ENCODE measurements at places on chromosomes 7 and 10.
A peak's percentile ranks its signal among the peaks of the same experiment; 100 is the strongest.

GRCh38 chr10:28951484-28951883 lies 274.2 kb downstream of the BAMBI start:
- H3K4me3 ChIP-seq, result no peak overlapping the region
- peaks cover 13% of the 10 kb centered on the region for H3K27me3 ChIP-seq
- no peaks in the 10 kb centered on the region for H3K4me1 ChIP-seq
- no peaks in the 10 kb centered on the region for H3K36me3 ChIP-seq
- H3K27ac ChIP-seq, result no peak overlapping the region

- H3K27ac ChIP-seq, result no peak overlapping the region
- DNase-seq, result no peak
- H3K4me1 ChIP-seq, result no peaks in the 10 kb centered on the region
- H3K4me3 ChIP-seq, result no peak overlapping the region
Observed at GRCh38 chr7:134561-135256, 57.7 kb upstream of the FAM20C start.

- H3K4me3 ChIP-seq, result no peak overlapping the region
- H3K27me3 ChIP-seq, result no peaks in the 10 kb centered on the region
- no peaks in the 10 kb centered on the region for H3K36me3 ChIP-seq
- no peak overlapping the region for H3K27ac ChIP-seq
- DNase-seq, result no peak
- H3K4me1 ChIP-seq, result peaks cover 30% of the 10 kb centered on the region
Observed at GRCh38 chr10:17146892-17147291, 17.3 kb upstream of the CUBN start.

GRCh38 chr10:129467359-129468064 lies 471 bp downstream of the MGMT start:
- peak overlapping the region; percentile 91 for H3K4me3 ChIP-seq
- peak overlapping the region; percentile 73 for H3K27ac ChIP-seq
- DNase-seq, result no peak
- H3K4me1 ChIP-seq, result peaks cover 17% of the 10 kb centered on the region
- H3K36me3 ChIP-seq, result no peaks in the 10 kb centered on the region
- no peaks in the 10 kb centered on the region for H3K27me3 ChIP-seq

- no peaks in the 10 kb centered on the region for H3K4me1 ChIP-seq
- H3K36me3 ChIP-seq, result no peaks in the 10 kb centered on the region
- no peak overlapping the region for H3K4me3 ChIP-seq
- no peaks in the 10 kb centered on the region for H3K27me3 ChIP-seq
- peak; percentile 9 for DNase-seq
Observed at GRCh38 chr10:102347236-102347828, 48.2 kb upstream of the NFKB2 start.

DNA sequence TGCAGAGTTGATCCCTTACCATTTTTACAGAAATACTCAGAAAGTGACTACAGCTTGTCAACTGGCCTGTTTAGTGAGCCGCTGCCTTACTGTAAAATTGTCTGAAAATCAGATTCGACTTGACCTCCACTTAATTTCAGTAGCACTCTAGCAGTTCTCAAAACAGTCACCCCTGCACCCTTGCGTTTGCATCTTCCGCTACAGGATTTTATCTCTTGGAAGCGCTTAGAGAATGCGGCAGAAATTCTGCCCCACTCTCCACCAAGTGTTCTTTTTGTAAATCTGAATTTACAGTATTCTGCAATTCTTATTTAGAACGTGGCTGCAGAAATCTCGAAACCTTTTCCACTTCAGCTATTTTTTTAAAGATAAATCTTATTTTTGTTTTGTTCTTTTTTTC lies 1.9 kb upstream of the TWIST1 start:
- H3K4me1 ChIP-seq, result peaks cover 6% of the 10 kb centered on the region
- H3K27me3 ChIP-seq, result peaks cover 54% of the 10 kb centered on the region
- H3K27ac ChIP-seq, result no peak overlapping the region
- no peak overlapping the region for H3K4me3 ChIP-seq
- DNase-seq, result no peak

- H3K4me3 ChIP-seq, result no peak overlapping the region
- H3K27ac ChIP-seq, result no peak overlapping the region
Observed at GRCh38 chr7:42107484-42108240, 129.3 kb downstream of the GLI3 start.

- H3K4me3 ChIP-seq, result no peak overlapping the region
- H3K27ac ChIP-seq, result no peak overlapping the region
- no peaks in the 10 kb centered on the region for H3K27me3 ChIP-seq
- no peaks in the 10 kb centered on the region for H3K36me3 ChIP-seq
Observed at GRCh38 chr7:77657427-77658224, 38.6 kb upstream of the RSBN1L start.

GRCh38 chr7:127782654-127783559 lies 130.9 kb downstream of the SND1 start:
- H3K4me3 ChIP-seq, result no peak overlapping the region
- H3K4me1 ChIP-seq, result peaks cover 16% of the 10 kb centered on the region
- H3K27ac ChIP-seq, result no peak overlapping the region
- peaks cover 2% of the 10 kb centered on the region for H3K36me3 ChIP-seq

DNA sequence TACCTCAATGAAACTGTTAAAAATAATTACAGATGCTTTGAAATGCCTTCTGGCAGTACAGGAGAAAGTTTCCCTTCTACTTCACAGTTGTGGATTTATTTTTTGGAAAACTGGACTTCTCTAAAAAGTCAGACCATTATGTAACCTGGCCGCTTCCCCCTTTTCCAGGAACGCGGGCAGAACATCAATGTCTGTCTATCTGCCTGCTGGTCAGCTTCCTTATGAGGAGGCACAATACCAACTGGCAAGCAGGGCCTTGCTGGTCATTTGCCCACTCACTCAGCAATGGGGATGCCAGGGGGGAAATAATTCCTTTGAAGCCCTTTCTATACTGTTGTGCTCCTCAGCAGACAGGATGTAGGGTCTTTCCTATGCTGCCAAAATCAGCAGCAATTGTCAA lies 22.5 kb upstream of the ADRB1 start:
- H3K27ac ChIP-seq, result no peak overlapping the region
- peaks cover 27% of the 10 kb centered on the region for H3K4me1 ChIP-seq
- no peak for DNase-seq
- no peak overlapping the region for H3K4me3 ChIP-seq
- H3K27me3 ChIP-seq, result peaks cover 38% of the 10 kb centered on the region

- no peak for DNase-seq
- H3K27ac ChIP-seq, result no peak overlapping the region
- H3K27me3 ChIP-seq, result no peaks in the 10 kb centered on the region
- peaks cover 2% of the 10 kb centered on the region for H3K36me3 ChIP-seq
- H3K4me1 ChIP-seq, result peaks cover 28% of the 10 kb centered on the region
- H3K4me3 ChIP-seq, result no peak overlapping the region
Observed at GRCh38 chr7:28130277-28130676, 50.3 kb downstream of the JAZF1 start.

DNA sequence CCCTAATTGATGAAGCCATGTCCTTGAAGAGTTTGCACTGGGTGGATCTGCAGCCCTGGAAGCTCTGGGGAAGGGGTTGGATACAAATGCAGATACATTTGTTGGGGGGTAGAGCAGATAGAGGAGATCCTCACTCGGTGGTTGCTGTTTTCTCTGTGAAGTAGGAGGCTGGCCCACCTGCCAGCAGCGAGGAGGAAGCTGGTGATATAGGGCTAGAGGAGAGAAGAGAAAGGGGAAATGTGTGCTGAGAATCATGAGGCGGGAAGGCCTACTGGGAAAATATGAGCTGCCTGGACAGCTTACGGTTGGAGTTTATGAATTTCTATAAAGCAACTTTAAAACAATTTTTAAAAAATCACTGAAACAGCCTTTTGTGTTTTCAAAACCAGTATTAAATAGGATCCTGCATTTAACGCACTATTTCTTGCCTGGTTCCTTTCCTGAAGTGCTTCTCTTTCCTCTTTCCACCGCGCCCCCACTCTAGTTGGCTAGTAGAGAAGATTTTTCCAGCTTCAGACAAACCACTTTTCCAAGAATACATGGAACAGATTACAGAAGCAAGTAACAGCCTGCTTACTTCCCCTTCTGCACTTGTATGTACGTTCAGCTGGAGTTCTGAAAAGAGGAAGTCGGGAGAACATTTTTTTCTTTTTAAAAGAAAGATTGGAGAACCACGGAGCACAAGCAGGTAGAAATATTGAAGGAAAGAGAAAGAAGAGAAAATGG lies 100.6 kb upstream of the GLCCI1 start:
- no peaks in the 10 kb centered on the region for H3K36me3 ChIP-seq
- DNase-seq, result no peak
- H3K27ac ChIP-seq, result no peak overlapping the region

DNA sequence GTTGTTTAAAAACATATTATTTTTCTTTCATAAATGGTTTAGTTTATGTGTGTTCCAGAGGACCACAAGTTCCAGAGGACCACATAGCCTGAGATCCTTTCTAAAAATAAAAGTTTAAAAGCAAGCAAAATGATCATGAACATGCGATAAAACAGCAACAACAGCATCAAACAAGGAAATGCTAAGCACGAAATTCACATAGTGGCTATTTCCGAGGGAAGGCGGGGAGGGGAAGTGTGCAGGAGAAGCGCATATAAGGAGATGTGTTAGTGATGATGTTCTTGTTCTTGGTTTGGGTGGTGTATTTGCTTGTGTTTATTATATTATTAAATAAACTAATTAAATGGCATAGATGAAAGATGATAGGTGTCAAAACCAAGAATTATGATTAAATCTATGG lies 1.2 kb downstream of the TBATA start:
- H3K4me3 ChIP-seq, result no peak overlapping the region
- peaks cover 9% of the 10 kb centered on the region for H3K27me3 ChIP-seq
- H3K36me3 ChIP-seq, result no peaks in the 10 kb centered on the region
- peaks cover 17% of the 10 kb centered on the region for H3K4me1 ChIP-seq
- no peak overlapping the region for H3K27ac ChIP-seq

DNA sequence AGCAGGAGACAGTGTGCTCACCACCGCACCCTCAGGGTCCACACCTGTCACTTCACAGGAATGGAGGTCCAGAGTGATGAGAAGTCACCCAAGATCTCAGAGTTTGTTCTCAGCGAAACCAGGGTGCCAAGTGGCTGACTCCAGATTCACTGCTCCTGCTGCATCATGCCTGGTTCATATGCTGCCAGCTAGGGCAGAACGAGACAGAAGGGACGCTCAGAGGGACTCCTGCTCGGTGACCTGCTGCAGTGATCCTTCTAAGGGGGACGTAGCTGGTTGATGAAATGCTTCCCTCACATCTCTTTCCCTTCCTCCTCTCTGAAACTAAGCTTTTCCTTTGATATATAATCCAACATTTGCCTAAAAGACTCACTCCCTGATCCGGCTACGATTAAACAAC lies 248.5 kb downstream of the SFMBT2 start:
- peaks cover 30% of the 10 kb centered on the region for H3K4me1 ChIP-seq

DNA sequence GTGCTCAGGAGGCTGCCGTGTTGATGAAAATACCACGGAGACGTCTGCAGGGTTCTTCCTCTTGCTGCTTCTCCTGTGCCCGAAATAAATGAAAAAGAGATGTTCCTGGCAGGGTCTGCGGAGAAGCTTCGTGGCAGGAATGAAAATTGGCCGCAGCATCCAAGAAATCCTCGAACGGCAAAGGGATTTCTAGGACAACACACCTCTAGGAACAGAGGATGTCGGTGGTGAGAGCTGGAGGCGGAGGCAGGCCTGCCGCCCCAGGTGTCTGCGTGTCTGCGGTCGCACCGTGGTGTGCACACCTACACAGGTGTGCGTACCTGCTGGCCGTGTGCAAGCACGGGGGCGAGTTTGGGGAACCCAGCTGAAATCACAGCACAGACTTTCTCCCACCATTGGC lies 43.4 kb downstream of the TMEM130 start:
- no peaks in the 10 kb centered on the region for H3K36me3 ChIP-seq
- H3K27ac ChIP-seq, result no peak overlapping the region
- H3K27me3 ChIP-seq, result peaks cover 5% of the 10 kb centered on the region
- H3K4me3 ChIP-seq, result no peak overlapping the region
- H3K4me1 ChIP-seq, result no peaks in the 10 kb centered on the region

GRCh38 chr7:12385364-12385786 lies 18.3 kb downstream of the VWDE start:
- H3K4me1 ChIP-seq, result no peaks in the 10 kb centered on the region
- DNase-seq, result no peak
- no peaks in the 10 kb centered on the region for H3K27me3 ChIP-seq
- H3K36me3 ChIP-seq, result no peaks in the 10 kb centered on the region

- no peaks in the 10 kb centered on the region for H3K36me3 ChIP-seq
- H3K27ac ChIP-seq, result peak overlapping the region; percentile 95
- peaks cover 6% of the 10 kb centered on the region for H3K27me3 ChIP-seq
- peak overlapping the region; percentile 75 for H3K4me3 ChIP-seq
- H3K4me1 ChIP-seq, result peaks cover 88% of the 10 kb centered on the region
- DNase-seq, result peak; percentile 58
Observed at GRCh38 chr10:8137272-8137681, 82.8 kb downstream of the GATA3 start.

DNA sequence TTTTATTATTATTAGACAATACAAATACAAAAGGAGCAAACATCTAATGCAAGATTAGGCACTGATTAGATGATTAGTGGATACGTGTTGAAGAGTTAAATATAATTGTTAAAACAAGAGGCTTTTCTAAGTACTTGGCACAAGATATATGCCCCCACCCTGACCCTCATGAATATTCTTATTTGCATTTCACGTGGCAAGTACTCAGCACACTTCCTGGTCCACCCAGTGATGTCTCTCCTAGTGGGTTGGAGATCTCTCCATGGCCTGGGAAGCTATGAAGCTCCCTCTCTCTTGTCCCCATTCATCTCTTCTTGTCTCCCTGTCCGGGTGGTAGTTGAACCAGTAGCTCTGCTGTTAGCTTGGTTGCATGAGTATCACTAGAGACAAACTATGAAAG lies 375.3 kb downstream of the ADRA2A start:
- H3K4me1 ChIP-seq, result no peaks in the 10 kb centered on the region
- peaks cover 8% of the 10 kb centered on the region for H3K27me3 ChIP-seq
- no peak for DNase-seq
- H3K4me3 ChIP-seq, result no peak overlapping the region
- H3K36me3 ChIP-seq, result no peaks in the 10 kb centered on the region
- H3K27ac ChIP-seq, result no peak overlapping the region

GRCh38 chr7:104272767-104273384 lies 55.5 kb upstream of the LHFPL3 start:
- DNase-seq, result no peak
- H3K36me3 ChIP-seq, result no peaks in the 10 kb centered on the region
- H3K4me1 ChIP-seq, result no peaks in the 10 kb centered on the region
- no peak overlapping the region for H3K27ac ChIP-seq
- peaks cover 24% of the 10 kb centered on the region for H3K27me3 ChIP-seq

- no peak for DNase-seq
- H3K27ac ChIP-seq, result no peak overlapping the region
- no peaks in the 10 kb centered on the region for H3K36me3 ChIP-seq
- H3K27me3 ChIP-seq, result peaks cover 34% of the 10 kb centered on the region
- no peaks in the 10 kb centered on the region for H3K4me1 ChIP-seq
Observed at GRCh38 chr7:23220690-23221305, 25.8 kb upstream of the GPNMB start.

DNA sequence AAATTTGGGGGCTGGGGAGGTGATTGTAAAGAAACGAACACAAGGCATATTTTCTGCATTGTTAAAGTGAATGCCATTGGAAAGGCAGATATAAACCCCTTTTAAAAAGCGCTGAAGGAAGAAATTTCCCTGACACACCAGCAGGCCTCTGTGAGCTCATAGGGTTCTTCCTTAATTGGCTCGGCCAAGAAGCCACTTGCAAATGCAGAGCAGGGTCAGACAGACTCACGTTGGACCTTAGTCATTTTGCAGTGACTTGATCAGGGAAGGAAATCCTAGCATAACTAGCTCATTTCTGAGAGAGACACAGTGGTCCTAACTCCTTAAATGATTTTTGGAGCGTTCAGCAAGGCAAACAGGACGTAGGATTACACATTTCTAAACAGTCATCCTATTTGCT lies 1461.4 kb downstream of the GATA3 start:
- DNase-seq, result no peak
- H3K4me3 ChIP-seq, result no peak overlapping the region
- no peak overlapping the region for H3K27ac ChIP-seq
- H3K27me3 ChIP-seq, result no peaks in the 10 kb centered on the region
- no peaks in the 10 kb centered on the region for H3K4me1 ChIP-seq

- no peak overlapping the region for H3K4me3 ChIP-seq
- no peak overlapping the region for H3K27ac ChIP-seq
- peaks cover 1% of the 10 kb centered on the region for H3K36me3 ChIP-seq
- H3K27me3 ChIP-seq, result no peaks in the 10 kb centered on the region
- no peaks in the 10 kb centered on the region for H3K4me1 ChIP-seq
Observed at GRCh38 chr7:3430588-3430987, 129.5 kb downstream of the SDK1 start.

All from activated T-cell treated with anti-CD3 and anti-CD28 coated beads, Interleukin-2, amount 50 U/mL, for 72 hours (primary cell).